CD4-positive, alpha-beta T cell treated with Interleukin-6 for 4 hours (primary cell): ENCODE measurements at places on chromosomes 6 and 20.
A peak's percentile ranks its signal among the peaks of the same experiment; 100 is the strongest.

DNA sequence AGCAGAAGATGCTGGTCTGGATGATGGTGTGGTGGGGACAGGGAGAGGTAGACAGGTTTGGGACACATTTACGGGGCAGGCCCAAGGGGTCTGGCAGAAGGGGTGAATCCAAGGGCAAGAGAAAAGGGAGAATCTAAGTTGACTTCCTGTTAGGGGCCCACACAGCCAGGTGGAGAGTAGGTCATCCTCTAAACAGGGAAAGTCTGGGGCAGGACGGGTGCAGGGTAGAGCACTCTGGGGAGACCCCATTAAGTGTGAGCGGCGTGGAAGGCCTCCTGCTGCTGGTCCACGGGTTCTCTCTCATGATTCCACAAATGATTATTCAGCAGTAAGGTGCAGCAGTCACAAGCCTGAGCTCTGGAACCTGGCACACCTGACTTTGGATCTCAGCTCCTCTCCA, 2.7 kb downstream of the SRXN1 start:
- DNase-seq = no peak

- DNase-seq = no peak
Measured at GRCh38 chr6:44674226-44675155, 287.0 kb downstream of the CDC5L start.

DNA sequence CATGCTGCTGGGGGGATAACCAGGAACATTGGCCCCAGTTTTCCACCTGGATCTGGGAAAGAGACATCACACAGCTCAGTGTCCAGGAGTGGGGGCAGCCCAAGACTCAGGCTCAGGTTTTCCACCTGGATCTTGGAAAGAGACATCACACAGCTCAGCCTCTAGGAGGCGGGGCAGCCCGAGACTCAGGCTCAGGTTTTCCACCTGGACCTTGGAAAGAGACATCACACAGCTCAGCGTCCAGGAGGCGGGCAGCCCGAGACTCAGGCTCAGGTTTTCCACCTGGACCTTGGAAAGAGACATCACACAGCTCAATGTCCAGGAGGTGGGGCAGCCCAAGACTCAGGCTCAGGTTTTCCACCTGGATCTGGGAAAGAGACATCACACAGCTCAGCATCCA, 361.6 kb downstream of the THBS2 start:
- no peak for DNase-seq

DNA sequence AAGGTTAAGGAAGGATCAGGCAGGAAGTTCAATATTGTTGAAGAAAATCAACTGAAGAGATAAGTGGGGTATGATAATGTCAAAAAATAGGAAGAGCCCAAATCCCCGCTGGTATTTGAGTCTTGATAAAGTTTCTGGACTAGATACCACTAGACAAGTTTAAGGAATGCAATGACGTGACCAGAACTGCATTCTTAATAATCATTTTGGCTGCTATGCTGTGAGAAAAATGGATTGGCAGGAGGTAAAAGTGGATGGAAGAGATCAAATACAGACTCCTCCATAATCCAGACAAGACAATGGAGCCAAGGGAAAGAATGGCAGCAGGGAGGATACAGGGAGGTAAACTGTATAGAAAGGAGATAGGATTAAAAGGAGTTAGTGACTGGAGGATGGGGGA, 128.2 kb downstream of the COL12A1 start:
- no peak for DNase-seq

GRCh38 chr20:58331961-58332551, 22.5 kb downstream of the RAB22A start:
- no peak for DNase-seq

DNA sequence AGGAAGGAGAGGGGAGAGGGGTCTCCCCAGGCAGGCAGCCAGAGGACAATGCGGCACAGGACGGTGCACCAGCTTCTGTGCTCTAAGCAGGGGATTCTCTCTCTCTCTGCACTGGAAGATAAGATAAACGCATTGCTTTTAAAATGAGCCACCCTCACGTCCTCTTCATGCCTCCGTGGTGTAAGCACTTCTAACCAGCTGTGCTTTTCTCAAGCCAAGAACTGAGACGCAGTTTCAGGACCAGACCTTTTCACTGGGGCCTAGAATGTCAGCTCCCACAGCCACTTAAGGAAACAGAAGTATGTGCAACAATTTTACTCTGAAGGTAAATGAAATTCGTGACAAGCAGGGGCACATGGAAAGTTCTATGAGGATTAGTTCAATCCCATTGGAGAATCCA, 82.4 kb downstream of the PSMB1 start:
- DNase-seq = no peak

GRCh38 chr20:19881990-19882389, 123.9 kb downstream of the RIN2 start:
- no peak for DNase-seq

- DNase-seq = no peak
Measured at GRCh38 chr6:138833816-138834539, 38.1 kb downstream of the ECT2L start.

DNA sequence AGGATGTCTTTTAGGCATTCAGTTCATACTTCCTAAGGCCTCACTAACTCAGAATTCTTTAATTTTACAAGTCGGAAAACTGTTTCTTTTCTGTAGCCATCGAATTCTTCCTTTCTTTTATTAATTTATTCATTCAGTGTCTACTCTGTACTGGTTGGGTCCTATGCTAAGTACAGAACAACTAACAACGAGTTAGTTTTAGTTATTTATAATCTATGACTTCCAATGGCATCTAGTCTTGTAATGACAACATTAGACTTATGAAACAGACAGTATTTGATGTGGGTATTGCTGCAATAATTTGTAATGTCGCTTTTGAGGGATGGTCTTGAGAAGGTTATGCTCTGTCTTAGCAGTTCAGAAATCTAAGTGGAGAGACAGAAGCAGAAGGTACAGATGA, 55.3 kb upstream of the TINAG start:
- no peak for DNase-seq

GRCh38 chr6:111558690-111559187, 46.9 kb downstream of the TRAF3IP2 start:
- no peak for DNase-seq

DNA sequence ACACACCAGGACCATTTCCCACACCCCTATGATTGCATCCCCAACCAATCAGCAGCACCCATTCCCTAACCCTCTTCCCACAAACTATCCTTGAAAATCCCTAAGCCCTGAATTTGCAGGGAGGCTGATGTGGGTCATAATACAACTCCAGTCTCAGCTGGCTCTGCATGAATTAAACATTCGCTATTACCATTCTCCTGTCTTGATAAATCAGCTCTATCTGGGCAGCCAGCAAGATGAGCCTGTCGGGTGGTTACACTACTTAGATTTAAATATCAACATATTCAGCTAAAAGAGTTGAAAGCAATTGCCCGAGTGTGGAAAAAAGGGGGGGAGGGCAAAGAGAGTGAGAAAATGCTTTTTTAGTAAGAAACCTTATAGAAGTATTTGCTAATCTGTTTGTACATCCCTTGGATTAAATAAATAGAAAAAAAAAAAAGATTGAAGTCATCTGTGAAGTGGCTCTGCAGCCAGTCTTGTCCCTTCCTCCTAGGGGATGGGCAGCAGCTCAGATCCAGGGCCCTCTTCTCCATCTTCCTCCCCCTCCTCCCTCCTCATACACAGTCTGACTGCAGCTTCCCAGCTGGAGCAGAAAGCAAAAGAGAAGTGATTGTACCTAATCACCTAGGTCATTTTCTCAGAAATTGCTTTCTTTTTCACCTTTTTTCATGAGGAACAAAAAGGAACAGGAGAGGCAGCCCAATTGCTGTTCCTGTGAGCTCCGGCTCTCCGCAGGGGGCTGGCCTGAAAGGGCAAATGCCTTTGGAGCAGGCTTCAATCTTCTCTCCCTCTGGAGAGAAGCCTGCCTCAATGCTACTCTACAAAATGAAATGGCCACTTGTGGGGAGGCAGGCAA, 356.6 kb upstream of the SULF2 start:
- no peak for DNase-seq

- no peak for DNase-seq
Measured at GRCh38 chr6:77397561-77397960, 65.7 kb downstream of the HTR1B start.

GRCh38 chr6:43054206-43054943, 724 bp upstream of the CUL7 start:
- DNase-seq = no peak

DNA sequence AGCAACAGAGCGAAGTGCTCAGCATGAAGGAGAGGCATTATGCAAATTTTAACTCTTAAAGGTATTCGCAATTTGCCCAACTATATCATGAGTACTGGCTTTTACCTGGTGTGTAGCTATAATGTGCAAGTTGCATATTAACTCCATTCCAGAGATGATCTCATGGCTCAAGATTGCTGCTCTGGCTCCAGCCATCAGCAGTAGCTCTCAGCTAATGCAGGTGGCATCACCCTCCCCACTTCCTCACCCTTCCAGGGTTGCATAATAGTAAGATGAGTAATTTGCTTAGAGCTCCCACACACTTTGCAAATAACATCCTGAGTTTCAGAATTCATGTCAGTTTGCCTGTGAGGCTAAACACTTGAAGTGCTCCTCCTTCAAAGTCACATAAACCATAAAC, 15.9 kb upstream of the PCSK2 start:
- no peak for DNase-seq

- no peak for DNase-seq
Measured at GRCh38 chr6:170207586-170208181, 83.2 kb downstream of the DLL1 start.

DNA sequence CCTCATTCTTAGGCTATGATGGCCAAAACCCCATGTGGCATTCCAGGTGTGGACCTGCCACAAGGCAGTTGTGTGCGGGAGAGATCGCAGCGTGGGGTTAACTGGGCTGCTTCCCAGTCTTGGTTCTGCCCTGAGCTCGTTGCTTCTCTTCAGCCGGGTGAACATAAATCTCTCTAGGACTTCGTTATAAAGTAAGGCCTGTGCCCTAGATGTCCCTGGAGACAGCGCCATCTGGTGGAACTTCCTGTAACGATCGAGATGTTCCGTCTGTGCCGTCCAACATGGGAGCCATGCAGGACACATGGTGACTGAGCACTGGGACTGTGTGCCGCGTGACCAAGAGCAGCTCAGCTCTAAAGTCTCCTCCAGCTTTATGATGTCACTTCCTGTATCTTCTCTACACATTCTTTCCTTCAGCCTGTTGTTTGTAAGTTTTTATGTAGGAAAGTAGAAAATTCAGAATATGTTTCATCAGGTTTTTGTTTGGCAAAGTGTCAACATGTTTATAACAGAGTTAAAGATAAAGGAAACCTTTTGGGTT, 26.8 kb upstream of the RPP40 start:
- peak; percentile 65 for DNase-seq

DNA sequence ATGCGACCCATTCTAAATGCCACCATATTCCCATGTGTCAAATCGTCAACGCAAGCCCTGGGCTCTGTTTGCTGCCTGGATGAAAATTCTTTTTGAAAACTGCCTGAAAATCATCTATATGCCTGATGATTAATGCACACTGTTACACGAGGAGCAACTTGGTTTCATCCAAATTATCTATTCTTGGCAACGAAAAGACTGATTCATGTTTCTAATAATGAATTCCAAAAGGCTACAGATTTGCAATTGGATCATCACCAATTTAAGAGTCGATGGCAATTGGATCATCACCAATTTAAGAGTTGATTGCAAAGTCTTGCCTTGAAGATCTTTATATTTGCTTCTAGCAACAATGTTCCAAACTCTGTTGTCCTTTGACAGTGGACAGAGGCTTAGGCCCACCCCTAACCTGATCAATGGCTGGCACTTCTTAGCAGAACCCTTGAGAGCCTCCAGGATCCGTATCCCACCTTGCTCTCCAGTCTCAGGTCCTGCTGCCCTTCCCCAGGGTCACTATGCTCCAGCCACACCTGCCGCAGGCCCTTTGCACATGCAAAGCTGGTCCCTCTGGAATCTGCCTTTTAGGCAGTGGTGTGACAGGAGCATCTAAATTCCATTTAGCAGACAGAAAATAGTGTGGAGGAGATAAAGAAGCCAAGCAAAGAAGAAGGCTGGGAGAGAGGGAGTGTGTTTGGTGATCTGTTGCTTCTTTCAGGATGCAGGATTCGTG, 460.9 kb upstream of the SULF2 start:
- no peak for DNase-seq

DNA sequence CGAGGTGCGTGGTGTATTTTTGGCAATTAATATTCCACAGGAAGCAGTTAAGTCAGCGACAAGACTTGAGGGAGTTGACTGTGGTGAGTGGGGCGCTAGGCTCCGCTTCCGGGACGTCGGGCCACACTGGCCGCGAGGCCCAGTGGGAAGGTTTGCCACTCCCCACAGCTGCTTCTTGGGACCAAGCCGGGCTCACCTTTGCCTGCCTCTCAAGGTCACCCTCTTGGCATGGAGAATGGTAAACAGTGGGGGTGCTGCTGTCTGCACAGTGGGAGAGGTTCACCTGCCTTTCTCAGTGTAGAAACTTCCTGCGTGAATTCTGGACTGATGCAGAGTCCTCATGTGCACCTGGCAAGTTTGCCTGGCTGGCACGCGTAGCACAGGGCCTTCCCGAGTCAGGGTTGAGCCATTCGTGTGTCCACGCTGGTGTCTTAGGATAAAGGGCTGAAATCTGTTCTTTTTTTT, 6.4 kb downstream of the OSBPL2 start:
- no peak for DNase-seq

DNA sequence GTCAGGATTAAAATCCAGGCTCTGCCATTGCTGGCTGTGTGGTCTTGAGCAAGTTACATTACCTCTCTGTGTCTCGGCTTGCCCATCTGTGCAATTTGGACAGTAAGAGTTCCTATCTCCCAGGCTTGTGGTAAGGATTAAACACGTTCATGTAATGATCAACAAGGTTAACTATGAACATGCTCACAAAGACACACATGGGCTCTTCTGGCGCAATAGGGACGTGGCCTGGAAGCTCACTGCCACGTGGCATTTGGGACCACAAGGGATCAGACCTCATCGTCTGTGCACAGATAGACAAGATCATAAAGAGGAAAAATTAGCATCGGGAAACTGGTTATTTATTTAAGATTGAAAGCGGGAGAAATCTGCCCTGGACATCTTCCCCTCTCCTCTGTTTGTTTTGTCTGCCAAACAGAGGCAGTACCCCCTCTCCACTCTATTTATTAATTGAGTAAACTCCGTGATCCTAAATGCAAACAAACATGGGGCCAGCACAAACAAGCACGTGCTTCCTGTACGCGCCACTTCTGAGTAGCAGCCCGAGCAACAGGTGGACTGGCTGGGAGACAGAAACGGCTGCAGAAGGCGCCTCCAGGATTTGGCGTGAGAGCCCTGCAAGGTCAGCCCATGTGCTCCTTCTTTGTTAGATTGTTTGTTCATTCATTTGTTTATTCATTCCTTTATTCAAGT, 95.0 kb downstream of the CDH26 start:
- no peak for DNase-seq

DNA sequence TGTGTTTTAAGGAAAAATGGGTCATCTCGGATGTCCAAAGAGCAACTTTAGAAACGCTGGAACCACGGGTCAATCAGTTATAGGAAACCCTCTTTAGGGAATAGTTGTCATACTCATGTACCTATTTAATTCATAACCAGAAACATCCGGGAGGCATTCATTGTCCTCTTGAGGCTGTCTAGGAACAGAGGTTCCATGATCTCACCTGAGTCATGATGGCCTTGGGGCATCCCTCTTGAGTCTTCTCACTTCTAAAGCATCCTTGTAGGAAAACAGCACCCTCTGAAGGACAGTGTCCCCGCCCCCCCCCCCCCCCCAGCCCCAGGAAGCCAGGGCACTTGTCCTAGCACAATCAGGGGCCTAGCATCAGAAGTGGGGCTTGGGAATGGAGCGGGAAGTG, 46.3 kb upstream of the CDH4 start:
- DNase-seq = no peak

- DNase-seq = no peak
Measured at GRCh38 chr6:63319939-63320338, at the start of gene LGSN. TSS of gene LGSN (minus strand) at chr6:63319983. CDS start at chr6:63319943, 40 bp downstream.
